NCI-H774 (cell line): ENCODE measurements at places on chromosomes 12 and 14.

DNA sequence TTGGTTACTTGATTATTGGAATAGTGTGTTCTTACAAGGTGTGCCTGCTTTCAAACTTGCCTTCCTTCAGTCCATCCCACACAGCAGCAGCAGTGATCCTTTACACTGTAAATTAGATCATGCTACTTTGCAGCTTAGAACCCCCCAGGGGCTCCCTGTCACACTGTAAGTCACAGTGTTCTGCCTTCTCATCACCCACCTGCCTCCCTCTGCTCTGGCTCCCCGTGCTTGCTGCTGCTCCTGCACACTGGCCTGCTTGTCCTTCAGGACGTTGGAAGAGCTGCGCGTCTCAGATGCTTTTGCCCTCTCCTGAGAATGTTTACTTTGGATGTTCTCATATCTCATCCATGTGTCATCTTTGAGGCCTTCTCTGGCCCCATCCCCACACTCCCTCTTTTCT is 27.3 kb downstream of the ZC3H14 start:
- DNase-seq: no peak

DNA sequence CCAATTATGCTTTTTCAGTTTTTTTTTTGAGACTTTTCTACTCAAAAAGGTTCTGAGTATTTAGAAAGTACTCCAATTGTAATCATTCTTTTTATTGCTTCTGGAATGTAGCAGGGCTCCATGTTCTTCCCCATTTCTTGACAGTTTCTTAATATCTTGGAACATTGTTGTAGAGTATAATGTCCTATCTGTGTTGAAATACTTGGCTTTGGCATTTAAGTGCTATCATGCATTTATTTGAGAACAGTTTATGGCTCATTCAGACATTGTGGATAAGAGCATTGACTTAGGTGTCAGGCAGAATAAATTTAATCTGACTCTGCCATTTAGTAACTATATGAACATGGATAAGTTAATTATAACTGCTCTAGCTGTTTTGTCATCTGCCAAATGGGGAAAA is 28.3 kb downstream of the ADIPOR2 start:
- DNase-seq: no peak

DNA sequence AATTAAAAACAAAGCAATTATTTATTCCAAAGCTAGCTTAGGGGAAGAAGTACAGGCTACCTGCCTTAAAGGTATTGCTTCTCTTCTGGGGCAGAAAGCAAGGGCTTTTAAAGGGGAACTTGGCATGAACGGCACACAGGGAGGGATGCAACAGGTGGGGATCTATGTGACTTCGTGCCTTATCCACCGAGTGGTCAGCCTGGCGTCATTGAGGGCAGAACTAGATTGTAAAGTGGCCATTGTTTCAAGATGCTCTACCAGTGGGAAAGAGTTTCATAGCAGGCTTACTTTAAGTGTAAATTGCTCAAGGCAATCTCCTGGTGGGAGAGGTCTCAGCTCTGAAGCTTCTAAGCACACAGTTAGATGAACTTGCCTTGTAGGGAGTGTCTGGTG is 360.4 kb downstream of the ATP23 start:
- DNase-seq: no peak

GRCh38 chr14:91961297-91962220 is 14.1 kb upstream of the FBLN5 start:
- no peak for DNase-seq

GRCh38 chr14:28875934-28876571 is 109.5 kb downstream of the FOXG1 start:
- peak; percentile 86 for DNase-seq

DNA sequence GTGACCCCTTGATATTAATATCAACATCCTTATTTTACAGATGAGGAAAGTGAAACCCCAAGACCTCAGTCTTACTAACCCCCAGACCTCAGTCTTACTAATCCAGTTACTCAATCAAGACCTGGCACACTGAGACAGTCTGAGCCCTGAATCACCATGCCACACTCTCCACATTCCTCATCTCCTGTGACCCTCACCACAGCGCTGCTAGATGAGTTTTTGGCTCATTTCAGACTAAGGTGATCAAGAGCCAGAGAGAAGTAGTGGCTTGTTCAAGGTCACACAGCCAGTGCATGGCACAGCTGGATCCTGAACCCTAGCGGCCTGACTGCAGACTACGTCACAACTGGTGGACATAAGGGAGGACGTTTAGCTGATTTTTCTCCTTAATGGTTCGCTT is 579.2 kb downstream of the BCL11B start:
- DNase-seq: no peak

- no peak for DNase-seq
These were observed 4.5 kb downstream of the SELPLG start for GRCh38 chr12:108629151-108629550.
